Heart left ventricle (tissue), 16 donors: ENCODE measurements at places on chromosomes 13 and 19.

- DNase-seq = peak; percentile 85
These were observed 797 bp upstream of the HSD17B14 start for GRCh38 chr19:48837051-48837524.

GRCh38 chr19:2567580-2567979 lies 91.7 kb downstream of the GADD45B start:
- DNase-seq = peak; percentile 82

DNA sequence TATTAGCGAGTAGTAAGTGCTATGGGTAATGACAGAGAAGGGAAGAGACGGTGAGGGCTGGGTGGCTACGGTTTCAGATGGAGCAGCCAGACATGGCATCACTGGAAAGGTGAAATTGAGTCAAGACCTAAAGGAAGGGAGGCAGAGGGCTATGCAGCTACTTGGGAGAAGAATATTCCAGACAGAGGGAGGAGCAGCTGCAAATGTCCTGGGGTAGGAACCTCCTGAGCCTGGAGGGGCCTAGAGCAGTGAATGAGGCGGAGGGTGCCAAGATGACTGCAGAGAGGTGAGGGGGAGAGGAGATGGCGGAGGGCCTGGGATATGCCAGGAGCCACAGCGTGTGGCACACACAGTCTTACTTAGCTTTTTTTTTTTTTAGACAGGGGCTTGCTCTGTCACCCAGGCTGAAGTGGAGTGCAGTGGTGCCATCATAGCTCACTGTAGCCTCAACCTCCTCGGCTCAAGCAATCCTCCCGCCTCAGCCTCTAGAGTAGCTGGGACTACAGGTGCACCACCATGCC lies 21.1 kb downstream of the PLEKHF1 start:
- DNase-seq = no peak

- DNase-seq = no peak
These were observed 25.2 kb upstream of the IGSF23 start for GRCh38 chr19:44587963-44588770.

- DNase-seq = no peak
These were observed 39.5 kb upstream of the FAM216B start for GRCh38 chr13:42741914-42742313.

DNA sequence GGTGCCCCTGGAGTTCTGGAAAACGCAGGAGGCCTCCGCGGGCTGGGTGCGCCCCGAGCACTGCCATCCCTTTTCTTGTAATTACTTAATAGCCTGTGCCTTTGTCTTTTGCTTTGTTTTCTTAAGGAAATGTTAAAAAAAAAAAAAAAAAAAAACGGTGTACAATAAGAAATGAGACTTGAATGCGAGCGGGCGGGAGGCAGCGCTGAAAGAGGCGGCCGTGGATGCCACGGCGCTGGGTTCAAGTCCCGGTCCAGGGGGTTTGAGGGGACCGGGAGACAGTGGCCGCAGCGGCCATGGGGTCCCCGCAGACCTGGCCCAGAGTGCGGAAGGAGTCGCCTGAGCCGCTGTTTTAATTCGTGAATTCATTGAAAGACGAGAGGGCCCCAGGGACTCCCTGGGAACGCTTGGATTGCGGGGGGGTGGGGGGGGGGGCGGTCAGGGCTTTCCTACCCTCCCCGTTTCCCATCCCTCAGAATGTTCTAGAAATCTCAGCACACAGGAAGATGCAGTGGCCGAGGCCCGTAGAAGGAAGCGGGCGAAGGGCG lies 349.2 kb upstream of the ARGLU1 start:
- peak; percentile 48 for DNase-seq

- no peak for DNase-seq
These were observed 161.9 kb upstream of the TSHZ3 start for GRCh38 chr19:31511098-31511497.

DNA sequence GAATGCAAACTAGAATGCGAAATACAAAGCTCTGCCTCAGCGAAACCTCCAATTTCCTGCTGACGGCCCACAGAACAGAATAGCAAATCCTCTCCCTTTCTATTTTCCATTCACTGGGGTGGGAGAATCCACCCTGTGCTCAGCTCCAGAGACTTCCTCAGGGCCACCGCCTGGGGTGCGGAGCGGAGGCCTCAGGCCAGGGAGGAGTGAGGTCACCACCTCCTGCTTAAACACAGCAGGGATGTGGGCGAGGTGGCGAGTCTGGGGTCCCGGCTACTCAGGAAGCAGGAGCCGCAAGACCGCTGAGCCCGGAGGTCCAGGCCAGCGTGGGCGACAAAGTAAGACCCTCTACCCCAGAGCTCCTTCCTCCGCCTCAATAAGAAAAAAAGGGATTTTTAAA lies 666 bp upstream of the ZNF320 start:
- DNase-seq = peak; percentile 21

GRCh38 chr19:8481201-8481600 lies 21.2 kb downstream of the PRAM1 start:
- no peak for DNase-seq

DNA sequence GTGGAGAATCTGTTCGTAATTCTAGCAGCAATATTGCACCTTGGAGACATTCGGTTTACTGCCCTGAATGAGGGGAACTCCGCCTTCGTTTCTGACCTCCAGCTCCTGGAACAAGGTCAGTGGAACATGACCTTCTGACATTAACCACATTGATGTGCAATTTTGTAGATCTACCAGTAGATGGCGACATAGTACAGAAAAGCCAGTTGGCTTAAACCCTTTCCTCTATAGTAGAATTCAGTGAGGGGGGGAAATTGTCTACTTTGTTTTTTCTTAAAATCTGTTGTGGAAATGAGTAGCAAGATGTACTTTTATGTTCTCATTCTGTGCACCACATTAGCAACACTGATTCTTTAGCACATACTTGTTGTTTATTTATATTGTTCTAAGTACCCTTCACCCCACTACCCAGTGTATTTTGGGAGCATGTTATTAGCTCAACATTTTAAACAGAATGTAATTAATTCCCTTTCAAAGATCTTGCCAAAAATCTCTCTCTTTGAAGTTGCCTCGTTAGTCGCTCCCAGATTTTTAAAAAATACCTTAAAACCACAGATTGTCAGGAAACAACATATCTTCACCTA lies 332.2 kb downstream of the MYO16 start:
- no peak for DNase-seq

DNA sequence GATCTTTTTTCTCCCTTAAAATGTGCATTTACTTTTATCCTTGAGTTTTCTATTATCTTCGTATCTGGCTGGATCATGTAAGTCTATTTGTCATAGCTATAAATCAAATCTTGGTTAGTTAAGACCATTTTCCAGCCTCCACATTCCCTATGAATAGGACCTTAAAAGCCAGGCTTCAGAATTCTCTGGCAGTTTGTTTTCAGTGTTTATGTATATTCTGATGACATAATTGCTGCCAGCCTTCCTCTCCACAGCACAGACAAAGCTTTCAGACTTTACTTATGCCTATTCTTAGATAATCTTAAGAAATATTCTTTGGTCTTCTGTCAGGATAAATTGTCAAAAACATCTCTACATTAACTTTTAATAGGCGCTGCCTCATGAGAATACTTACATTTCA lies 870.8 kb upstream of the SPRY2 start:
- DNase-seq = no peak

DNA sequence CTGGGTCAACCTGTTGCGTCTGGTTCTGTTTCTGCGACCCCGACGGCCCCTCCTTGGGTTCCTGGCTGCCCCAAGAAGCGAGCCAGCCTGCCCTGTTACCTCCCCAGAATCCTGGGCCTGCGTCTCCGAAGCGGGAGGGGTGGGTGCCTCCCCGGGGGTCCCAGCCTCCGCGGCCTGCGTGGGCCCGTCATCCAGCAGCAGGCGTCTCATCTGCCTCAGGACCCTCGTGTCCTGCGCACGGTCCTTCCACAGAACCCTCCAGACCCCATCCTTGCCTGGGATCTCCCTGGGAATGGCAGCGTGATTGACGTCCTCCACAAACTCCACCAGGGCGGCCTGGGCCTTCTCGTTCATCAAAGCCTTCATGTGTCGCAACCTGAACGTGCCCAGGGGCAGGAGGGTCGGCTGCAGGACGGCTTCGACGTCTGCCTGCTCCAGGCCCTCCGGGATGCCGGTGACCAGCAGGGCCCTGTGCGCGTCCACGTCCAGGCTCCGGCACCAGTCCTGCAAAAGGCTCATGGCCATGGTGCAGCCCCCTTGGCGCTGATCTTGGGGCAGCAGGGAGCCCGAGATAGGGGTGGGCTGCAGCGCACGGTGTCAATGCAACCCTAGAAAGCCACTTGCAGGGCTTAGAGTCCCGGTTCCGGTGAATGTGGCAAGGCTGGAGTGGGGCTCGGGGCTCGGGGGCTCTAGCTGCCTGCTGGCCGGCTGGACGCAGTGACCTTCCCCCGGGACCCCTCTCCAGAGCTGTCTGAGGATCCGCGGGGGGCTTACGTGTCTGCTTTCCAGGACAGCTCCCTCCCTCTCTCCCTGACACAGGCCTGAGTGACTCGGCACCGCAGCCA lies 504 bp downstream of the PNMA8B start:
- DNase-seq = no peak

DNA sequence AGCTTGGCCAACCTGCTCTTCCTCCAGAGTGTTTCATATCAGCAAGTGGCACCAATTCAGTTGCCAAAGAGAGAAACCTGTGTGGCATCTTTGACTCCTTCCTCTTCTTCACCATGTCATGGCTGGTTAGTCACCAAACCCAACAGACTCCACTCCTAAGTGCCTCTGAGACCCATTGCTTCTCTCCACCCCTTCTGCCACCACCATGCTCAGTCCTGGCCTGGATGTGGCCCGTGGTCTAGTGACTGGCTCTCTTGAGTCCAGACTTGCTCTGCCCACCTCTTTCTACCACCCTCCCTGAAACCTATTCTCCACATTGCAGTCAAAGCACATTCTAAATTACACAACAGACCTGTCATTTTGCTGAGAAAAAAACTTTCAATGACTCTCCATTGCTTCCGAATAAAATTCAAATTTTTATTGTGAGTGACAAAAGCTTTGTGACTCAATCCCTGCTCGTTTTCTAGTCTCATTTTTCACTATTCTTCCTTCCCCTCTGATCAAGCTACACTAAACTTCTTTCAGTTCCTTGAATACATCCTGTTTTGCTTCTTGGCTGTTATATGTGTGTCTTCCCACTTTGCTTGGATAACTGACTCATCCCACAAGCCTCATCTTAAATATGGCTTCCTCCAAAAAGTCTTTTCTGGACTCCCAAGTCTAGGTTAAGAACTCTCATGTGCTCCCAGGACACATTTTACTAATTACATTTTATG lies 12.0 kb upstream of the TNFSF11 start:
- DNase-seq = no peak

- DNase-seq = no peak
These were observed 65.3 kb upstream of the TM9SF2 start for GRCh38 chr13:99435998-99436397.

DNA sequence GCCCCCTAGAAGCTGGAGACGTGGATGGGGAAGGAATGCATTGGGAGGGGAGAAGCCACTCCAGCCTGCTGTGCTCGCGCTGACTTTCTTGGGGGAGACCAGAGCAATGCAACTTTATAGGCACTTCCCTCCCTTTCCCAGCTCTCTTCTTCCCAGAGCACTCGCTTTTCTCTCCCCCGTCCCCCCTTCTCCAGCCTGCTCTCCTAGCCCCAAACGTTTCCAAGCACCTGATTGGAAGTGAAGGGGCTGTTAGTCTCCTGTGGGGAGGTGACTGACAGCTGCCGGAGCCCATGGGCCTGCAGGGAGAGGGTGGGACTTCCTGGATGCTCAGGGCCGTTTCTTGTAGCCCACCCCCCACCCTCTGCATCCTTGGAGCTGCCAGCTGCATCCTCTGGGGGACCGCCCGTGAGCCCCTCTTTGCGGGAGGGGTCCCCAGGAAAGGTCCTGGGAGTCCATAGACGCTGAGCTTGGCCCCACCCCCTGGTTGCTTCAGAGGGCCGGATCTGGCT lies 2.5 kb downstream of the HDGFL2 start:
- no peak for DNase-seq

- no peak for DNase-seq
These were observed 799.8 kb upstream of the SLC10A2 start for GRCh38 chr13:103866048-103866447.
